ENCODE measurements at places on chromosomes 12 and 14. TPM values are rescaled to one million over a fixed set of nuclear protein-coding genes. Genes with fewer than 3 reads are reported as not detected.
A peak's percentile ranks its signal among the peaks of the same experiment; 100 is the strongest.

RGS6 gene
- total RNA-seq = 2.8 TPM

RASSF9 gene
- total RNA-seq = 0.04 TPM

- DNase-seq = no peak
These were observed 18.6 kb downstream of the PSMC1 start for GRCh38 chr14:90274808-90275457.

SPIC gene
- total RNA-seq = not detected

GRCh38 chr12:110244372-110244771, 36.7 kb upstream of the ATP2A2 start:
- no peak for DNase-seq

SRSF9 gene
- 306 TPM for total RNA-seq

GRCh38 chr12:91316907-91317269, 134.3 kb upstream of the DCN start:
- DNase-seq = no peak

DNA sequence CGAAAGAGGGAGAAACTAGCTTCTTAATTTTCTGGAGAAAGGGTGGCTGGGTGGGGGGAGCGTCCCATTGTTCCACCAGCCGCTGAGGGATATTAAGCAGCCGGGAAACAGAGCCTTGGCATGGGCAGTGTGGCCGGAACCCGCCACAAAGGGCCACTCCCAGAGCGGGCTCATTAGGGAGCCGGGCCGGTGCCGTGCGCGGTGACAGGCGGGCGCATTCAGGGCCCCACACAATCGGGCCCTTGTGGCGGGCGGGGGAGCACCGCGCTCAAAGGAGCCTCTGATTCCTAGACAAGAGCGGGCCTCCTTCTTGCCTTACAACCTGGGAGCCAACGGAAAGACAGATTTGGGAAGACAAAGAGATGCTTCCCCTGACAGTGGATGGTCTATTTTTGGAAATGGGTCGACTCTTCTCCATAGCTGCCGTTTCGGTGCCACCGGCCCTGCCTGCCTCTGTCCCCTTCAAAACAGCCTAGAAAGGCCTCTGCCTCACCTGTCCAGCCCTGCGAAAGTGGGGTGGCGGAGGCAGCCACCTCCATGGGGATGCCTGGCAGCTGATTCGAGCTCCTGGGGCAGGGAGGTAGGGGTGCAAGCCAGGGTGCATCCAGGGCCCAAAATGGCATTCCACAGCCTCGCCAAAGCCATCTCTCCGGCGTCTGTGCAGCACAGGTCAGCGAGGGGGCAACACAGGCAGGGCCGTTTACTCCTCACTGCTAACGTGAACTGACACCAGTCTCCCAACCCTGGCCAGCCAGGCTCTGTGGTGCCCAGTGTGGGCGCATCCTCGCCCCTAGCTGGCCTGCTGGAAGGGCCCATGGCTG, 10.9 kb downstream of the CCDC85C start:
- no peak for DNase-seq

FAIM2 gene
- 0.42 TPM for total RNA-seq

DNA sequence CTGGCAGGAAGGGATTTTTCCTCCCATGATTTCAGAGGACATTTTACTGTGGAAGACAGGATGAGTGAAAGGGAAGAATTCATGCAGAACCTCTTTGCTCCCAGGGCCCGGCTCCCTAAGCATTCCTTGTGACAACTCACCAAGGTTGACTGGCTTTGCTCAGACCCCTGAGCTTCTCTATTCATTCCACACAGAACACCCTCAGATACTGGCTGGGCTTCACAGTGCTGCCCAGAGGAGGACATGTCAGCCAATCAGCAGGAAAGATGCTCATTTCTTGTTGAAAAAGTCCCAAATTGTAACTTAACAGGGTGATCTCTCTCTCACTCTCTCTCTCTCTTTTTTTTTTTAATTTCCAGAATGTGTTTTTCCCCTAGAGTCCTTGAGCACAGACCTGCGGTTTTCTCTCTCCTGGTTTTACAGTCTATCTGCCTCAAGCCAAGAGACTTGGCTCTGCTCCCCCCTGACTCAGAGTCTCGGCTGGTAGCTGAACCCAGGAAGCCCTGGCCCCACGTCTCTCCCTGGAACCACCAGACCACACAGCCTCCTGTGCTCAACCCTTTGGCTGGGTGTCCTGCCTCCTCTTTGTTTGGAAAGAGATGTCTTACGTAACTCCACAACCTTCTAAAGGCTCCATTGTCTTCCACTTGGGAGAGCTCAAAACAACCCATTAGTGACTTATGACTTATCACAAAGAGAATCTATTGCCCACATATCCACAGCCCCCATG, 43.9 kb downstream of the SSPN start:
- DNase-seq = no peak

SLC17A8 gene
- total RNA-seq = not detected

GRCh38 chr12:53996240-53997203, 3.4 kb upstream of the HOXC9 start:
- no peak for DNase-seq

DNA sequence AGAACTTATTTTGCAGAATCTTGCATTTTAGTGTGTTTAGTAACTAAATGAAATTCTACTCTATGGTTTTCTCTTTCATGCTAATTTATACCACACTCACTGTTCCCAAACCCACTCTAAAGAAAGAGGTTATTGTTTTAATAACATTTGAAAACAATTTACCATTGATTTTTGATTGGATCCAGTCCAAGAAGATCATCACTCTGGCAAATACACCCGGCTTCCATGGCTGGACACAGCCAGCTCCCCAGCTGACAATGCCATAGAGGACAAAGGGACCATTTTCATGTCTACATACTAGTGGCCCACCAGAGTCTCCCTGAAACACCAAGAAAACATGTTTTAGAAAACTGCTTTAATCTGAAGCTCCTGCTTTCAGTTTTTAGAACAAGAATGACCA, 42.4 kb downstream of the OVCH1 start:
- no peak for DNase-seq

DNA sequence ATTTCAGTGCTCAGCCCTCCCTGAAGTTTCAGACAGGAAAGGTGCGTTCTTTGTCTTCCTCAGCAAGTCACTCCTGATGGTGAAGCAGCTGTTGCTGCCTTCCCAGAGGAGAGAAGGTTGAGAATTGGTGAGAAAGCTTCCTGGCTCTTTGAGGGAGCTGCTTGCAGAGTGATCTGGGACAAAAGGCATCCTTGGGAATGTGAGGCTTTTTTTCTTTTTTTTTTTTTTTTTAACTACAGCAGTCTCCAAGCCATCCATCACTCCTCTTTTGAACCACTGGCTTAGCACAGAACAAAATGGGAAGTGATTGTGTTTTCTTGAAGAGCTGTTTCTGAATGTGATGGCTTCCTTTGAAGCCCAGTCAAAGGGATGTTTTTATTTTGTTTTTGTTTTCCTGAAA, 120.4 kb upstream of the LRIG3 start:
- DNase-seq = no peak

DEGS2 gene
- total RNA-seq = 0.72 TPM

PLCZ1 gene
- total RNA-seq = not detected

GRCh38 chr12:29544428-29545101, 47.1 kb upstream of the OVCH1 start:
- DNase-seq = peak; percentile 46

PLEKHD1 gene
- total RNA-seq = 0.37 TPM

GRCh38 chr12:51395283-51396230, 4.4 kb upstream of the GALNT6 start:
- peak; percentile 28 for DNase-seq

PPP1R13B gene
- total RNA-seq = 6.0 TPM

DNA sequence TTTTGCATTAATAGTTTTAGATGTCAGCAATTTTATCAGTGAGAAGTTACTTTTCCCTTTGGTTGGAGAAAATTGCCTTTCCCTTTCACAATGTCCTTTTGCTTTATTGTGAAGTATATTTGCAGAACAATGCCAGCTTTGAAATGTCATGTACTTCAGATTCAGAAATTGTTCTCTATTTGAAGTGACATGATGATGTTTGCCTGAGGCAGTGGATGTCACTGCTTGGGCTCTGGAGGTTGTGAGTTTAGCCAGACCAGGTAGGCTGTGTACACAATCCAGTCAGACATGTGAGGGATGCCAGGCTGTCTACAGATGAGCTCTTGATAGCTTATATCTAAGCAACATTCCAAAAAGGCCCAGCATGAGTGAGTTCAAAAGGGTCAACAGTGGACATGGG, 451.9 kb upstream of the FBXO33 start:
- no peak for DNase-seq

LTBR gene
- total RNA-seq = 3.4 TPM

DNA sequence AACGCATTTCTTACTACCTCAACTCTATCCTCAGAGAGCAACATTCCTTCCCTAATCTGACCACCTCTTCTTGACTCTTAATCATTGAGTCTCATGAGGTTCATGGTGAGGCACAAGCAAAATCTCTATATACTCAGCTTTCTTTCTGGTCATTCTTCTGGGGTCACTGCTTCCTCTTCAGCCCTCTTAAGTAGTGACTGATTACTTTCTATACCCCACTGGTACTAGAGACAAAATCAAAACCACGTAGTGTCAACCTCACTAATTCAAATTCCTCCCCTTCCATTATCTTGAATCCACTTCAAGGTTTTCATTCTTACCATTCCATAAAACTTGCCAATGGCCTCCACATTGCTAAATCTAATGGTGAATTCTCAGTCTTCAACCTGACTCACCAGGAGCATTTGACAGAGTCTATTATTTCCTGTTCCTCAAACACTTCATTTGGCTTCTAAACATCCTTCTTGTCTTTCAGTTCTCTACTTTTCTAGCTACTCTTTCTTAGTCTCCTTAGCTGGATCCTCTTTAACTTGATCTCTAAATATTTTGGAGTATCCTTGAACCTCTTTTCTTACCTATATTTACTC, 6.8 kb downstream of the WDHD1 start:
- no peak for DNase-seq

NOVA1 gene
- 11.4 TPM for total RNA-seq

Data from H9 (cell line).